ENCODE measurements at places on chromosomes 11 and 22.

GRCh38 chr11:125763483-125763882 lies 15.1 kb downstream of the PATE2 start:
- no peaks in the 10 kb centered on the region for H3K36me3 ChIP-seq
- H3K27ac ChIP-seq: no peak overlapping the region
- no peaks in the 10 kb centered on the region for H3K27me3 ChIP-seq
- H3K4me3 ChIP-seq: no peak overlapping the region

DNA sequence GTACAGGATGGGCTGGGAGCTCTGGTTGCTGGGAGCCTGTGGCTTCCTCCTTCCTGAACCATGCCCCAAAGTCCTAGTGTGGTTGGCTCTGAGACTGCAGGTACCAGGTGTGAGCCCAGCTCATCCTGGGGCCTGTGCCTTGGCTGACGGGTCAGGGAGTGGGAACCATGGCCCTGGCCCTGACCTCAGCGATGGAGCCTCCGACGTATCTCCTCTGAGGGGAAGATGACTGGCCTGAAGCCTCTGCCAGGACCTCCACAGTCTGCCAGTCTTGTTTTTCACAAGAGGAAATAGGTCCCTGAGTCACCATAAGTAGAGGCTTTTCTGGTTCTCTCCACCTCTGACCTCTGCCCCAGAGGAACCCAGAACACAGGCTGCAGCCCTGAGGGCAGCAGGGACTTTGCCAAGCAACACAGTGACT lies 3.4 kb downstream of the RCE1 start:
- no peak overlapping the region for H3K27ac ChIP-seq
- peaks cover 6% of the 10 kb centered on the region for H3K4me1 ChIP-seq
- no peak for DNase-seq

DNA sequence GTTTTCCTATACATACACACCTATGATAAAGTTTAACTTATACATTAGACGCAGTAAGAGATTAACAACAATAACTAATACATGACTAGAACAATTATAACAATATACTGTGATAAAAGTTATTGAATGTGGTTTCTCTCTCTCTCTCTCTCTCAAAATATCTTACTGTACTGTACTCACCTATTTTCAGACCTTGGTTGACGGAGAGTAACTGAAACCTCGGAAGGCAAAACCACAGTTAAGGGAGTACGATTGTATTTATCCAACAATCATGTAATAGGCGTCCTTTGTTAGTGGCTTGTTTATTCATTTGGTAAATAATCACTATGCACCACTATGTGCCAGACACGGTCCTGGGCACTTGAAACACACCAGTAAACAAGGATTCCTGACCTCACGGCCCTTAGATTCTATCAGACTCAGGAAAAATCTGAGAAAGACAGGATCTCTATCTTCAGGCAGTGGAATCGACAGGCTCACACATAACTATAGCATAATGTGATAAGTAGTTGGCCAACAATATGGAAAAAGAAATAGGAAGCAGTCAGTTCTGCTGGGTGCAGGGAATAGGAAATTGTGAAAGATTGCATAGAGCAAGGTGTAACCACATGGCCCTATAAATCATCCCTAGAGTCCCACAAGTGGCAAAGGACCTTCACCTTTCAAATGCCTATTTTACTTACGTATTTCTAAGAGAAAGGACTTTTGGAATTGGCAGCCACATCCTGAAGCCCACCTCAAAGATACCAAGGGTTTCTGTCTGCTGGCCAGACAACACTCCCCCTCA lies 12.0 kb downstream of the ETS1 start:
- H3K27me3 ChIP-seq: no peaks in the 10 kb centered on the region
- peaks cover 11% of the 10 kb centered on the region for H3K4me1 ChIP-seq

DNA sequence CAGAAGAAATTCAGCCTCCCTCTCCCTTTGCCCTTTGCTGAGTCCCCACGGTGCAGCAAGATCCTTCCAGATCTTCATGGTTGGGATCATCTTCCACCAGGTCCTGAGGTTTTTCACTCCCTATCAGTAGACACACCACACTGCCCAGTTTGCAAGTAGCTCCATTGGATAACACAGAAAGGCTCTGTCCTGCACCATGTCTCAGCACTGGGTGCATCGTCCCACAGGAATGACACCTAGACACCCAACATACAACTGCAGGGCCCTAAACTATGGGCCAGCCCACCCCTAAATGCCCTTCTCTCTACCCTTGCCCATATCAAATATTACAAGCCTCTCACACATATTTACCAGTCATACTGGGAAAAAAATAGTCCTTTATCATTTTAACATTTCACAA lies 9.4 kb downstream of the KLHL22 start:
- H3K27me3 ChIP-seq: no peaks in the 10 kb centered on the region
- DNase-seq: no peak
- no peaks in the 10 kb centered on the region for H3K36me3 ChIP-seq
- no peaks in the 10 kb centered on the region for H3K4me1 ChIP-seq

- peaks cover 49% of the 10 kb centered on the region for H3K27me3 ChIP-seq
- no peak for DNase-seq
- no peak overlapping the region for H3K4me3 ChIP-seq
Observed at GRCh38 chr11:113629562-113629961, 76.5 kb downstream of the TMPRSS5 start.

DNA sequence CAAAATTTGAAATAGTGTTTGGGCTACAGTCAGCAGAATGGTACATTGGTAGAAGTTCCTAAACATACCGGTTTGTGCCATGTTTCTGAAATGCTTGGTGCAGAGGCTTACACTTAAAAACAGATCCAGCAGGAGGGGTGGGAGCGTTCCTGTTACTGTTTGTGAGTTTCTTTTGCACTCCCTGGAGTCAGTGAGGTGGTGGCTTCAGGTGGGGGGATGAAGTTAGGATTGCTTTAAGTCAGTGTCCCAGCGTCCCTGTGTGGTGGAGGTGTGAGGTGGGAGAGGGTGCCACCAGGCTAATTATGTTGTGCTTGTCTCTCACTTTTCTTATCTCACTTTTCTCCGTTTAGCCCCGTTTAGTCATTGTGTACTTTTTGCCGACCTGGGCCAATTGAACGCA lies 9.7 kb downstream of the TNRC6B start:
- H3K4me1 ChIP-seq: peaks cover 37% of the 10 kb centered on the region
- no peaks in the 10 kb centered on the region for H3K36me3 ChIP-seq
- H3K27me3 ChIP-seq: no peaks in the 10 kb centered on the region
- no peak overlapping the region for H3K27ac ChIP-seq
- no peak overlapping the region for H3K4me3 ChIP-seq

- H3K4me3 ChIP-seq: peak overlapping the region; percentile 85
- no peaks in the 10 kb centered on the region for H3K27me3 ChIP-seq
- H3K36me3 ChIP-seq: no peaks in the 10 kb centered on the region
- DNase-seq: no peak
- H3K27ac ChIP-seq: no peak overlapping the region
Observed at GRCh38 chr11:111976119-111976766, 39.1 kb downstream of the DIXDC1 start.

DNA sequence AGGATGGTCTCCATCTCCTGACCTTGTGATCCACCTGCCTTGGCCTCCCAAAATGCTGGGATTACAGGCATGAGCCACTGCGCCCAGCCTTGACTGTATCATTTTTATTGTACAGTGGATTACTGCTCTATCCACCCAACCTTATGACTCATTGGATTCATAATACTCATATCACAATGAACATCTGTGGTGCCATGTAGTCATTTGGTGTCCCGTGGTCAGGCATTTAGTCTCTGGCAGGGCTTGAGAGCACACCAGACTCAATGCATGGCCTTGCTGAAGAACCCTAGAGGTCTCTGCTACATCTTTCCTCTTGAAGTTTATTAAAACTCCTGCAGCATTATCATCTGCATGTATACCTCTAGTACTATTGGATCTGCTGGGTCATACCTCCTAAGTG lies 98.0 kb upstream of the LDLRAD3 start:
- no peaks in the 10 kb centered on the region for H3K4me1 ChIP-seq
- no peak overlapping the region for H3K27ac ChIP-seq
- H3K4me3 ChIP-seq: no peak overlapping the region
- H3K36me3 ChIP-seq: no peaks in the 10 kb centered on the region
- H3K27me3 ChIP-seq: no peaks in the 10 kb centered on the region

DNA sequence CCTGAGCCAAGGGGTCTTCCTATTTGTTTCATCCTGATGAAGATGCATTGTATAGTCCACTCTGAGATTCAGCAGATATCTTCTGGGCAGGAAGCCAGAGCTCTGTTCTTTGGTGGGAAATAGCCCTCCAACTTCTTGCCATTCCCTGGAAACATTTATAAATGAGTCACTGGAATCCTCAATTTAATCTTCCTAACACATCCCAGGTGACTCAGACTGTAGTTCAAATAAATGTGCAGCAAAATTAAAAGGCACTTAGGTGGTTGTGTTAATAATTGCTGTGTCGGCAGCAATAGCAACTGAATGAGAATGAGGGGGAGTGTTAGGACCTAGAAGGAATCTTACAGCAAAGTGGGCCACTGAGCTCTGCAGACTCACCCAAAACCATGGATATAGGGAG lies 108.6 kb downstream of the INSC start:
- no peaks in the 10 kb centered on the region for H3K36me3 ChIP-seq
- H3K27me3 ChIP-seq: no peaks in the 10 kb centered on the region
- no peak overlapping the region for H3K4me3 ChIP-seq
- H3K4me1 ChIP-seq: peaks cover 1% of the 10 kb centered on the region
- no peak for DNase-seq

- H3K27me3 ChIP-seq: no peaks in the 10 kb centered on the region
- no peak for DNase-seq
- H3K4me3 ChIP-seq: no peak overlapping the region
- peaks cover 15% of the 10 kb centered on the region for H3K4me1 ChIP-seq
- H3K27ac ChIP-seq: no peak overlapping the region
- no peaks in the 10 kb centered on the region for H3K36me3 ChIP-seq
Observed at GRCh38 chr11:16964501-16964900, 49.7 kb downstream of the PLEKHA7 start.

- H3K27me3 ChIP-seq: no peaks in the 10 kb centered on the region
- peak overlapping the region; percentile 73 for H3K4me3 ChIP-seq
- peaks cover 52% of the 10 kb centered on the region for H3K4me1 ChIP-seq
- H3K36me3 ChIP-seq: no peaks in the 10 kb centered on the region
- DNase-seq: peak; percentile 75
Observed at GRCh38 chr11:35619116-35619854, 1.0 kb downstream of the FJX1 start.

- no peak overlapping the region for H3K4me3 ChIP-seq
- no peak for DNase-seq
- no peaks in the 10 kb centered on the region for H3K27me3 ChIP-seq
- H3K4me1 ChIP-seq: peaks cover 24% of the 10 kb centered on the region
Observed at GRCh38 chr11:100925935-100926334, 203.7 kb downstream of the PGR start.

- DNase-seq: peak; percentile 81
- H3K4me1 ChIP-seq: no peaks in the 10 kb centered on the region
- H3K27me3 ChIP-seq: peaks cover 37% of the 10 kb centered on the region
- no peak within 1 kb of the TSS for H3K27ac ChIP-seq
Observed at GRCh38 chr22:50481440-50482106, at the start of gene ADM2. Gene ADM2, plus strand, starts transcription at chr22:50481543. Its CDS starts 305 bp downstream, at chr22:50481848.

- no peaks in the 10 kb centered on the region for H3K36me3 ChIP-seq
- H3K27me3 ChIP-seq: no peaks in the 10 kb centered on the region
- DNase-seq: no peak
- no peaks in the 10 kb centered on the region for H3K4me1 ChIP-seq
- H3K4me3 ChIP-seq: no peak overlapping the region
Observed at GRCh38 chr11:59706518-59707285, 6.9 kb downstream of the OR10V1 start.

DNA sequence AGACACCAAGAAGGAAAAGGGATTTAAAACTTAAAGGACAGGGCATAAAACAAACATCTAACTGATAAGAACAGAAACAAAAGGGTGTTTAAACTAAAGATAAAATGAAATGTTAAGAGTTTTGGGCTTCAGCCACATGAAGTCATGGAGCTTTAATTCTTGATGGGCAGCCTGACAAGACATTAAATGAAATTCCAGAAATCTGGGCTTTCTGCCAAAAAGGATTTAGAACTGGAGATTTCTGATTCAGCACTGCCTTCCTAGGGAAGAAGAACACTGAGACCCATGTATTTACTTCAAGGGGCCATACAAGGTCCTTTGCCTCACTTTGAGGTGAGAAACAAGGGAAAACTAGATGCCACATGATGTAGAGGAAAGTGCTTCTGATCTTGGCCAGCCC lies 355.9 kb upstream of the RAG2 start:
- H3K4me1 ChIP-seq: no peaks in the 10 kb centered on the region
- no peak overlapping the region for H3K4me3 ChIP-seq
- no peaks in the 10 kb centered on the region for H3K36me3 ChIP-seq
- no peak for DNase-seq
- H3K27ac ChIP-seq: no peak overlapping the region

DNA sequence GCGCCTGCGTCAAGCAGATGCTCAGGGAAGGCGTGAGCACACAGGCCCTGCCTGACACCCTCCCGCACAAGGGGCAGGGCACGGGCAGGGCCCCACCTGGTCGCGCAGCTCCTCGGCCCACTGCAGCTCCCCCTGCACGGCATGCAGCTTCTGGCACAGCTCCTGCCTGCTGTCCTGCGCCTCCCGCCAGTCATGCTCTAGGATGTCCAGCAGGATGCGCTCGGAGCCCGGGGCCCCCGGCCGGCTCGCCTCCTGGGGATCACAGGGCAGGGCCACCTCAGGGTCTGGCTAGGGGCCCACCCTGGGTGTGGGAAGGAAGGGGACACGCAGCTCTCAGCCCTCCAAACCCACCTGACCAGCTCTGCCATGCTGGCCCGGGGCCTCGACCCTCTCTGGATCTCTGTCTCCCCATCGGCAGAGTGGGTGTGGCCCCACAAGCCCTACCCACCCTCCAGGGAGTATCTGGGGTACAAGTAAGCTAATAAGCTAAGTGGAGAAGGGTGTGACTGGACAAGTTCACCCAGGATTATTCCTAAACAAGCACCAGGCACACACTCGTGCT lies 10.7 kb downstream of the CARD10 start:
- H3K27ac ChIP-seq: no peak overlapping the region
- H3K4me3 ChIP-seq: no peak overlapping the region
- H3K27me3 ChIP-seq: no peaks in the 10 kb centered on the region

- peak; percentile 67 for DNase-seq
- H3K27me3 ChIP-seq: no peaks in the 10 kb centered on the region
- H3K36me3 ChIP-seq: no peaks in the 10 kb centered on the region
Observed at GRCh38 chr11:116641561-116642045, 131.2 kb downstream of the BUD13 start.

GRCh38 chr11:7672960-7673723 lies at the start of gene CYB5R2:
Gene CYB5R2, minus strand, starts transcription at chr11:7673500. Its CDS starts 675 bp downstream, at chr11:7672825.
- DNase-seq: peak; percentile 83
- peaks cover 10% of the 10 kb centered on the region for H3K27me3 ChIP-seq
- no peaks in the 10 kb centered on the region for H3K36me3 ChIP-seq
- H3K4me1 ChIP-seq: peaks cover 19% of the 10 kb centered on the region
- H3K4me3 ChIP-seq: peak within 1 kb of the TSS; percentile 71
- H3K27ac ChIP-seq: no peak within 1 kb of the TSS

- H3K4me1 ChIP-seq: peaks cover 9% of the 10 kb centered on the region
- peak; percentile 49 for DNase-seq
- H3K4me3 ChIP-seq: no peak overlapping the region
- H3K27me3 ChIP-seq: no peaks in the 10 kb centered on the region
- H3K36me3 ChIP-seq: no peaks in the 10 kb centered on the region
Observed at GRCh38 chr22:36425977-36426523, 38.3 kb upstream of the MYH9 start.

GRCh38 chr22:37387793-37388192 lies 39.5 kb downstream of the ELFN2 start:
- DNase-seq: no peak
- H3K4me3 ChIP-seq: no peak overlapping the region
- H3K27ac ChIP-seq: no peak overlapping the region
- no peaks in the 10 kb centered on the region for H3K27me3 ChIP-seq
